GM23338 (cell line): ENCODE measurements at places on chromosomes 7 and 10. TPM values are rescaled to one million over a fixed set of nuclear protein-coding genes. Genes with fewer than 3 reads are reported as not detected.

GRCh38 chr7:84191261-84191660 is 3.3 kb downstream of the SEMA3A start:
- H3K36me3 ChIP-seq = no peaks in the 10 kb centered on the region
- H3K27ac ChIP-seq = no peak overlapping the region
- H3K4me3 ChIP-seq = peak overlapping the region; percentile 65
- no peaks in the 10 kb centered on the region for H3K27me3 ChIP-seq
- no peak for DNase-seq
- peaks cover 47% of the 10 kb centered on the region for H3K4me1 ChIP-seq

- no peak overlapping the region for H3K27ac ChIP-seq
- H3K4me3 ChIP-seq = no peak overlapping the region
- peaks cover 5% of the 10 kb centered on the region; the same call in 1 of the 2 replicates for H3K36me3 ChIP-seq
- H3K4me1 ChIP-seq = peaks cover 9% of the 10 kb centered on the region
Measured at GRCh38 chr10:64365663-64366062, 844.5 kb downstream of the REEP3 start.

GBX1 gene
- total RNA-seq = 0.24 and 1.8 TPM in 2 replicates

DNA sequence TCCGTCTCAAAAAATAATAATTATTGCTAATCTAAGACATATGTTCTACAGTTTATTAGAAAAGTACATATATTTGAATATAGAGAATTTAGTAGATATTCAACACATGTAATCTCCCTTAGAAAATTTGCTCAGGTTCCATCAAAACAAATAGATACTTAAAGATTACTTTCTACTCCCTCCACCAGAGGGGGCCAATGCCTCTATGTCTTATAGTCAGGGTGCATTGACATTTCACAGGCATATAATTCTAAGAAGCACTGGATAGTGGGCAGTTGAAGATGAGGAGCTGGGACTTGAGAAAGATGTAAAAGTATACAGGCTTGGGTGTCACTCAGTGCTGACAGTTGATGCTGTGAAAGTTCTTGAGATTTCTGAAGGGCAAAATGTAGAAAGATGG is 301.6 kb upstream of the HPS1 start:
- no peak overlapping the region for H3K27ac ChIP-seq
- no peak overlapping the region for H3K4me3 ChIP-seq
- no peaks in the 10 kb centered on the region for H3K36me3 ChIP-seq
- no peaks in the 10 kb centered on the region for H3K27me3 ChIP-seq
- DNase-seq = peak; percentile 83

DNA sequence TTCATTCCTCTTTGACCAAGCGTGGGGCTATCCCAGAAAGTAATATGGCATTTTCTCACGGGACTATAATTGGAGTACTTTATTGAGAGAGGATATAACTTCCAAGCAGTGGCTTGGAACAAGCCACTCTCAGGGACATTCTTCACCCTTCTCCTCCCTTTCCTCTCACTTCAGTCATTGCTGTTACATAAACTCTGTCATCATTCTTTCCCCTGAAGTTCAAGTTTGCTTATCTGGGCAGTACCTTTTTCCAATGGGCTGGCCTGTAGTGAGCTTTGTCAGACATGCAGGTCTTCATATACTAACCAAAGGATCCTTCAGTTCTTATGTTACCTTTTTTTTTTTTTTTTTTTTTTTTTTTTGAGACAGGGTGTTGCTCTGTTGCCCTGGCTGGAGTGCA is 58.7 kb upstream of the KMT2E start:
- H3K36me3 ChIP-seq = no peaks in the 10 kb centered on the region
- H3K27me3 ChIP-seq = no peaks in the 10 kb centered on the region
- no peaks in the 10 kb centered on the region for H3K4me1 ChIP-seq
- DNase-seq = no peak
- H3K4me3 ChIP-seq = no peak overlapping the region
- H3K27ac ChIP-seq = no peak overlapping the region

NPC1L1 gene
- not detected in 2 replicates for total RNA-seq

GRCh38 chr10:130432850-130433249 is 296.7 kb downstream of the GLRX3 start:
- no peak overlapping the region for H3K27ac ChIP-seq
- no peak for DNase-seq
- H3K36me3 ChIP-seq = no peaks in the 10 kb centered on the region; the same call in 1 of the 2 replicates
- H3K27me3 ChIP-seq = no peaks in the 10 kb centered on the region
- no peaks in the 10 kb centered on the region for H3K4me1 ChIP-seq

GRCh38 chr7:24932815-24933214 is 47.2 kb downstream of the OSBPL3 start:
- H3K36me3 ChIP-seq = no peaks in the 10 kb centered on the region
- H3K4me3 ChIP-seq = no peak overlapping the region
- no peak overlapping the region for H3K27ac ChIP-seq
- no peak for DNase-seq
- H3K27me3 ChIP-seq = no peaks in the 10 kb centered on the region

DNA sequence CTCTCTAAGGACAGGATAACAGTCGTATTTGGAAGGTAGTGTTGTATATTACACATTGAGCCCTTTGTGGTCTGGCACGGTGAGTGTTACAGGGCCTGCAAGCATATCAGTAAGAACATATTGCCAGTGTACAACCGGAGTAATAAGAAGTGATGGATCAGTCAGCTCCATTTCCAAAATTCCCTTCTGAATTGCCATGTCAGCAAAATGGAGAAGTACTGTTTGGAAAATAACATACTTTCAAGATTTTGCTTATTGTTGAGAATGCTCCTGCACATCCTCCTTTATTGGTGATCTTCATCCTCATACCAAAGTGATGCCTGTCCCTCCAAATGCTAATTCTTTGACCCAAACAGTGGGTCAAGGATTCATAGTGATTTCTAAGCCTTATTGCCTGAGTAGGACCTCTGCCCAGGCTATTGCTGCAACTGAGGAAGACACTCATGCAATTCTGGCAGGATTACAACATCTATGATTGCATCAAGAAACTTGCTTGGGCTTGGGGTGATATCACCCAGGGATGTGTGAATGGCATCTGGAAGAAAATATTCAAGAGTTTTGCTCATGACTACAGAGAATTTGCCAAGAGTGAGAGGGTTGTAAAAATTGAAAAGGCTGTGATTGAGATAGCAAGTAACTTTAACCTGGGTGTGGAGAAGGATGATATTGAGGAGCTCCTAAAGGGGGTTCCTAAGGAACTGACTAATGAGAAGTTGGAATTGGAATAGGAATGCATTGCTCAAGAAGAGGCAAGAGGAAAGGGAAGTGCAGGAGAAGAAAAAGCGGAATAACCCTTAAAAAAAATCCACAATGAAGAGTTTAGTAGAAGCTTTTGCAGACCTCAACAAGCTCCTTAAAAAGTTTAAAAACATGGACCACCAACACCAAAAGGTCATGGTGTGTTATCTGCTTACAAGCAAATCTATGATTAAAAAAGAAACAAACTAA is 452.2 kb upstream of the SORCS1 start:
- DNase-seq = no peak
- no peaks in the 10 kb centered on the region for H3K4me1 ChIP-seq
- H3K36me3 ChIP-seq = no peaks in the 10 kb centered on the region
- H3K27ac ChIP-seq = no peak overlapping the region
